Cerebellar nuclear complex (tissue), 1 donor: ENCODE measurements at places on chromosomes 3 and 15.

DNA sequence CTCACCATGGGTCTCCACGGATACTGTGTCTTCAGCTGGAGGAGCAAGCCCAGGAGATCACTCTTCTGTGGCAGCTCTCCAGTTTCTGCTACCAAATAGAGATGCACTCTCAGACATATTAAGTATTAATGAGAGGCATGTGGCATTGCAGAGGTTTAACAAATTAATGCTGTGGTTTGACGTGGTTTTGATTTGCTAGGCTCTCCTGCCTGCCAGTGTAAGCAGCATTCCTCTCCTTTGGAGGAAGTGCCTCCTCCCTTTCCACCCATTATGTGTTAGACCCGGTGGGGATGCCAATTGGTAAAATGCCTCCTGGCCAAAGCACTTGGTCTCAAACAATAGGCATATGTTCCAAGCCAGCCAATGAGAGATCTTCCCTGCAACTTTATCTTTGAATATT, 124.8 kb downstream of the MYLK start:
- no peak for DNase-seq

- no peak for DNase-seq
These were observed 960 bp downstream of the MFN1 start for GRCh38 chr3:179348325-179349013.

DNA sequence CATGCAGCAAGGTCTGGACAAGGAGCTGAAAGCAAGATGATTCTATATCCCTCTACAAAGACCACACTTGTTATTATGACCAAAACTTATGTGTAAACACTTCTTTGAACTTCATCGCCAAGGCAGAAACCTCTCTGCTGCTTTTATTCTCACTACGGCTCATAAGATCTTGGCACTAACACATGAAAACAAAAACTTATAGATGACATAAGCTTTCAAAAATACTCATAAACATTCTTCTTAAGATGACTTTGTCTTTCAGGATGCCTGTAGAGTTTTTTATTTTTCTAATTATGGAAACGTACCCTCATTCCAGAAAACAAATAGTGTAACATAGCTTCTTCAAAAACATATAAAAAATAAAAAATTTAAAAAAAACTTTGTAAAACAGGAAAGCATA, 12.5 kb upstream of the C15orf61 start:
- no peak for DNase-seq

GRCh38 chr3:128340904-128341555, 125.7 kb downstream of the DNAJB8 start:
- no peak for DNase-seq

- DNase-seq, result no peak
These were observed 205.7 kb upstream of the EIF1B start for GRCh38 chr3:40103829-40104228.

- DNase-seq, result no peak
These were observed 94.4 kb downstream of the ANKRD28 start for GRCh38 chr3:15703346-15703745.

- no peak for DNase-seq
These were observed 11.6 kb downstream of the NIPA2 start for GRCh38 chr15:22850055-22850454.

DNA sequence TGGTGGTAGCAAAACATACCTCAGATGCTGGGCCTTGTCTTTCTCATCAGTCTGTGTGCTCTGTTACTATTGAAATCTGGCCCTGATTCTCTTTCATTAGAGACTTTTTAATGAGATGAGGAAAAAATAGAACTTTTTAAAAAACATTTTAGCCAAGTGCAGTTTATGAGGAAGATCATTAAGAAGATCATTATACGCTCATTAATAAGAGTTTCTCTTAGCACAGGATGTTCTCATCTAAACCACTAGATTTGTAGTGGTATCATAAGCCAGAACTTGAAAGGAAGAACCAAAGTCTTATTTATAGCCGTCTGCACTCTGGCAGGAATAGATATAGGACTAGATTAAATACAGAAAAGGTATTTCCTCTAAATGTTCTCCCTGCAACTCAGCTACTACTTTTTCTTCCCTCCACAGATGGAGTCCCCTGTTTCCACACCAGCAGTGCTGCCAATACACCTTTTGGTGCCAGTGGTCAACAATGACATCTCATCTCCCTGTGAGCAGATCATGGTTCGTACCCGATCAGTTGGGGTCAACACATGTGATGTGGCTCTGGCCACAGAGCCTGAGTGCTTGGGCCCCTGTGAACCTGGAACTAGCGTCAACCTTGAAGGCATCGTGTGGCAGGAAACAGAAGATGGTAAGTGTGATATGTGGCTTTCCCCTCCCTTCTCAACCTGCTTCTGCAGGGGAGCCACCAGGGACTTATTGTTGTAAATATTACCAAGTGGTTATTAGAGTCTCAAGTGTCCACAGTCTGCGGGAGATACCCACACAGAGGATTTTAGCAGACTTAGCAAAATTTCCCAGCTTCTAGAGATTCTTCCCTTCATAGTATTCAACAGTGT, 152.8 kb downstream of the RBPMS2 start:
- DNase-seq, result no peak

DNA sequence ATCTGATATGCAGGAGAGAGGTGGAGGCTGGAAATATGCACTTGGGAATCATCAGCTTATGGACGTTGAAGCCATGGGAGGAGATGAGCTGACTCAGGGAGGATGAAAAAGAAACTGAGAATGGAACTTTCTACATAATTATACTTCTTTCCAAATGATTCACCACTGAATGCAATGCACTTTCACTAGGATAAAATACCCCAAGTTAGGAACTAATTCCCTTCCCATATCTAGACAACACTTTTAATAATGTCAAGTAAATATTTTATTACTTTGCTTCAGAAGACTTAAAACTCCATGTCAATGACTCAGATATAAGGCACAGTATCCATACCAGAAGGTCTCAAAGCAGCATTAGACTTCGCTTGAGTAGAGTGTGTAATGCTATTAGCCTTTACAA, 24.2 kb downstream of the NPTN start:
- DNase-seq, result no peak

DNA sequence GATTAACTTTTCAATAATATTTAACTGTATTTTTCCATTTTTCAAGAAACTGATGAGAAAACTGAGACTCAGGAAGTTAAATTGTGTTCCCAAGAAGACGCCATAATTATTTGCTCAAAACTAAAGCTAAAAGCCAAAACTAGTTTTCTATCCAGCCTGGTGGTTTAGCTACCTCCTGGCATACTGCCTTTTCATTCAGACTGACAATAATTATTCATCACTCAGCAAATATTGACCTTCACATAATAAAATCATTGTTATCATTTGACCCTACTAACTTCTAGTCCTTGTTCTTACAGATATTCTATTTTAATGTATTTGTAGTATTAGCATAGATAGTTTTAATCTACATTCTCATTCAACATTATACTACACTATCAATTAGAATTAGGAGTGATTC, 210.6 kb upstream of the GADL1 start:
- no peak for DNase-seq

DNA sequence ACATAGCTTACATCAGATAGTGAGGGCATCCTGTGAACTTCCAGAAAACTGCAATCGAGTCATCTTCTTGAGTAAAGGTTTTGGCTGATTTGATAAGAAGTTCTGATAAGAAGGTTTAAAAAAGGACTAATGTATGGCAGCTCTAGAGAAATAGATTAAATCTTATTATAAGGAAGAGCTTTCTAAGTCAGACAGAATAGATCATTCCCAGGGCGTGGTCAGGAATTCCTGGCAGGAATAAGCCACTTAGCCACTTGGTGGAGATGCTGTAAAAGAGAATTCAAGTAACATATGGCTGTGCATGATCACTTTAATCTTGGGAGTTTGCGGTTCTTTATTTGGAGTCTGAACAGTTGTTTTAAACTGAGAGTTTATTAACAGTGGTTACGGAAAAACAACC, 17.4 kb downstream of the PGBD4 start:
- no peak for DNase-seq

DNA sequence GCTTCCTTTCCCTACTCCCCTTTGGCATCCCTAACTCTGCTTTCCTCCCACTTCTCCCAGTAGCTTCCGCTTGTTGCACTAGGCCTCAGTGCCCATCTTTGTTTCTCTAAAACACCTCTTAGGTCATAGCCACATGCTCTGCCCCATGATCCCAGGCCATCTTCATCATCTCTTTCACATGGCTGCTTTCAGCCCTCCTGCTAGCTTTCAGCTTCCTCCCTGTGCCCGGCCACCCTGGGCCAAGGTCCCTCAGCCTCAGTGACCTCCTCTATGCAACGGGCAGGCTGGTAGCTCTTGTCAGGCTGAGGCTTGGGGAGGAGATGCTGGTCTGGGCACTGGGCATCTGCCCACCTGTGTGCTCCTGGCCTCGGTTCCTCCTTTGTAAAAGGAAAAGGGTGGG, 2.3 kb downstream of the PLEKHO2 start:
- DNase-seq, result no peak

- no peak for DNase-seq
These were observed 18.1 kb upstream of the MUC4 start for GRCh38 chr3:195829897-195830254.

DNA sequence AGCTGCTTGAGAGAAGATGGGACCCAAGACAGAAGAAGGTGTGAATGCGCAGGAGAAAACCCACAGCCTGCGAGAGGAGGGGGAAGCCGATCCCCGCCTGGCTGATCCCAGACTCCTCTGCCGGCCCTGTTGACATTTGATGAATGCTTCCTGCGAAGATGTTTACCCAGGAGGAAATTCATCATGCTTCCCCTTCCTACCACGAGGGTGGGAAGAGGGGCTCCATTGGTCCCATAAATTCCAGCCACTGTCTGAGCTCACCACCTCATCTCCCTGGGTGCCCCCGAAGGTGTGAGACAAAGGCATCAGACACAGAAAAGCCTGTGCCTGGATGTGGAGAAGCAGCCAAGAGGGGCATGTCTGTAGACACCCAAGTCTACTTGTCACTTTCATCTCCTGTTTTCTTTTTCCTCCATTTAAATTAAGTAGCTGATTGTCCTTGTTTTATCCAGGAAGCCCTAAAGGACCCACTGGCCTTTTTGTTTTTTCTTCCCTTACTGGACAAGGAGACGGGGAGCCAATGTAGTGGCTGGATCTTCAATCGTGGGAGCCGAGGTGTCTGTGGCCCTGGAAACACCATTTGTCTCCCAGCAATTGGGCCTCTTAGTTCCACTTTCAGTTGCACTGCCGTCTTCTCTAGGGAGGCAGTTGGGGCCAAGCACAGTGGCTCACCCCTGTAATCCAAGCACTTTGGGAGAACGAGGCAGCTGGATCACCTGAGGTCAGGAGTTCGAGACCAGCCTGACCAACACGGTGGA, 95.3 kb upstream of the HES1 start:
- no peak for DNase-seq

GRCh38 chr3:32303977-32304881, 65.7 kb downstream of the CMTM8 start:
- no peak for DNase-seq

DNA sequence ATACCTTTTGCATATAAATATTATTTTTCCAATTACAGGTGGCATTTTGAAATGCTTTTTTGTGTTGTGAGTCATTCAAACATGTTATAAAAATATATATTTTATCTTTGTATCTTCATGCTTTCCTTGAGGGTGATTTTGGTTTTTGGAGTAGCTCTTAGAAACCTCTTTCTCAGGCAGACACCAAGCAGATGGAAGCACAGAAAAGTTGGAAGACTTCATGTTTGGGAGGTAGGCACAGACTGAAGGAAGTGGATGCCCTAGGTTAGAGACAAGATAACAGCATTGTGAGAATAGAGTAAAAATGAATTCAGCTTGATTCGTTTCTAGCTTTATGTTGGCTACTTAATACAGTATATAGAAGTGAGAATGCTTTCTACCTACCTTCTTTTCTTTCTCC, 338.3 kb downstream of the NLGN1 start:
- no peak for DNase-seq

DNA sequence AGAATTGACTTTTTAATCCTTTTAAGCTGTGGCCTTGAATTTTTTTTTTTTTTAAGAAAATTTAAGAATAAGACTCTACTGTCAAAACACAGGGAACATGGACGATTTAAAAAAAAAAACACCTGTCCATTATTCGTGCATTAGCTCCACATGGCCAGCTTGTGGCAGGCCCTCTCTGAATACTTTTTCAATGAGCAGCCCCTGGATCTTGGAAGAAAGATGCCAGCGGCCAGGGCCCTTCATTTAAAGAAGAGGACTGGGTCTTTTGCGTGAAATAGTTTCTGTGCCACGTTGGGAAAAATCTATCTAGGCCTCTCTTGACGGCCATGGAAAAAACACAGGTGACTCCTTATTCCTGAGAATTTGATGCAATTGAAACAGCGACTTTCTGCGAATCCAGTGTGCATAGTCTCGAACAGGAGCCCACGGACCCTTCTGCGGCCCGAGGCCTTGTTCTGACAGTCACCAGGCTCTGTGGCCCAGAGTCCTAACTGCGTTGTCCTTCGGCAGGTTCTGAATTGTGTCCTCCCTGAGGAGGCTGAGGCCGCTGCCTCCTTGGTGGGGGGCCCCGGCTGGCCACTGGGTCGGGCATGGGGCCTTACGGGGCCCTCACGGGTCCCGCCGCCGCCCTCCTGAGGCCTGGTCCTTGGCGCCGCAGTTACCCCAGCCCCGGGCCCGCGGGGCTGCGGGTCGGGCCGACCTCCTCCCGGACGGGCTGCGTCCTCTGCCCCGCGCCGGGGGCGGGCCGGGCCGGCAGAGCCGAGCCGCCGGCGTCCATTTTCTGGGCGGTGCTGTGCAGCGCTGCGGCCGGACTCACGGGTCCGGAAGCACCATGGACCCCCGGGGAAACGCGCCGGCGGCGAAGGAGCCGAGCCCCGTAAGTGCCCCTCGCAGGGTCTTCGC, 33.5 kb downstream of the ZBTB38 start:
- DNase-seq, result no peak

DNA sequence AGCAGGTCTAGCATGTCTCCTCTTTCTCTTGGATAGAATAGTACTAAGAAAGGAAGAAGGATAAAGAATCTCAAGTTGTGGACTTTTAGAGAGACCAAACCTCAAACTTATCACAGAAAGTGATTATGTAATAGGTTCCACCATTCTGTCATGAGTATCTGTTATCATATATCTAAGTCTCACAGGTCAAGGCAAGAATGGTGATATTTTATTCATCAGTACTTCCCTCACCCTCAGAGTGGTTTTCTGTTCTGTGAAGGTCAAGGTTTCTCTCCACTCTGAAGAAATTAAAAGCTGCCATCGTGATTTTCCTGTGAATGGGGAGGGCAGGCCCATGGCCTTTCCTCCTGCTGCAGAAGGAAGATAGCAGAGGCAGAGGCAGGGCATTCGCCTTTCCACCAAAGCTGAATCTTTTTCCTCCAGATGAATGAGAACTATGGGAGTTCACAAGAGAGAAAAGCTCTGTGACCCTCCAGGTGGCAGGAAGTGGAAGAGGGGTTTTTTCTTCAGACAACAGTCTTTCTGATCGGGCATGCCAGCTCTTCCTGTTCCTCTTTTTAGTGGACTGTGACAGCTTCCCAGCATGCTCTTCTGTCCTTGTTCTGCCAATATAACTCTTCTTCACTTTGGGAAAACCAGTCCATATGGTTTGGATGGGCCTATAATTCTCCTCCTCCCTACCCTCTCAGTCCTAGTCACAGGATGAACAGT, 37.1 kb upstream of the CCK start:
- DNase-seq, result no peak

- DNase-seq, result no peak
These were observed 3.0 kb upstream of the RYK start for GRCh38 chr3:134253475-134254226.

GRCh38 chr15:67115586-67115969, 50.2 kb downstream of the SMAD3 start:
- no peak for DNase-seq
